ENCODE measurements at places on chromosomes 6 and 20.

GRCh38 chr6:128558924-128559323, 38.5 kb upstream of the PTPRK start:
- no peak for DNase-seq

DNA sequence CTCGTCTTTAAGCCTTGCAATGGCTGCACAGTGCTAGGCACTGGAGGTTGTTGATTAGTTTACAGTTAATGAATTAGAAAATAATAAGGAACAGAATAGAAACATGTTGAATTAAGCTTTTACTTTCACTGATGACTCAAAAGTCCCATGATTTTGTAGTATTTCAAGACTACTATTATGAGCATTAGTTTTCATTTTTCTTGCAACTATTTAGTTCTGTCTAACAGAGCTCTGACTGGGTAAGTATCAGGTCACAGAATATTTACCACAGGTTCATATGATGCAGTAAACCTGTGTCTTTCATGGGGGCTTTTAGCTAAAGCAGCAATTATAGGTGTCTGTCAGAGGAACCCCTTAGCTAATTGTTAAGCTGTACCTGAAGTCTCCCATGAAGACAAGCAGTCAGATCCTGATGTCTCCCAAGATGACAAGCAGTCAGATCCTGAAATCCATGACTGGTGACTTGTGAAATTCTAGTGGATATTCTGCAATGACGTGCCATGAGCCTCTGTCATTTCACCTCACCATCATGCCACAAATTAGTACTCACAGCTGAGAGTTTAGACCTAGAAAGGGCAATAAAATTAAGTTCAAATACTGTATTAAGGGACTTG, 8.2 kb upstream of the GPR31 start:
- DNase-seq = no peak

GRCh38 chr6:44642870-44643522, 255.5 kb downstream of the CDC5L start:
- no peak for DNase-seq

DNA sequence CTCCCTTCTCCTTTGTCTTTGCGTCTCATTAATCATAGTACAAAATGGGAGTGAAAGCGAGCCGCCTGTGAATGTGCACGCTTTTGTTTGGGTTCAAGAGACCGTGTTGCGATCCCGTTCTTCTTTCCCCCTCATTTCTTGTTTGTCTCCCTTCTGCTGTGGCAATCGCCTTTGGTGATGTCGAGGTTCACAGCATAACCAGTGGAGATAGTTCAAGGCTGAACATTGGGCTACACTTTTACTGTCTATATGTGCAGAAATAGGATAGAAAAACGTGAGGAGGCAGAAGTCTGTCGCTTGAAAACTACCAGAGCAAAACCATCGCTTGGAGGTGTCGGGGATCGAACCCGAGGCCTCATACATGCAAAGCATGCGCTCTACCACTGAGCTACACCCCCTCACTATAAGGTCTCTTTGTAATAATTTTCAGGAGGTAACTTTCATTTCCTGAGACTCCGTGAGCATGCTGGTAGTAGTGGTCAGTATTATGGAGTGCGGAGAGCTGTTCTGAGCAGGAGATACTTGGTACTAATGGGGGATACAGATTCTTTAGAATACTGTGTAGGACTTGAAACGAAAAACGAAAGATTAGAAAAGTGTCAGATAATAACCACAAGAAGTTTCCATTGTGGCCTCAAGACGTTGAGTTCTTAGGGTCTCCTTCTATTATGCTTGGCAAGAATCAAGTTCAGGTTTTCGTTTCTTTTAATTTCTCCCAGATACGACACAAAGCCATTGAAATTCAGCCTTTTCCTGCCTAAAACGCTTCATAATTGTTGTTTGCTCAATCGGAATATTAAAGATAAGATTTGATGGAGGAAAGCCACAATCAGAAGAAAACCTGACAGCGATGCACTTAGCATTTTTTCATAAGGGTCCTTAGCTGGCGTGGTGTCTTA, 106.6 kb downstream of the TRIM27 start:
- no peak for DNase-seq

DNA sequence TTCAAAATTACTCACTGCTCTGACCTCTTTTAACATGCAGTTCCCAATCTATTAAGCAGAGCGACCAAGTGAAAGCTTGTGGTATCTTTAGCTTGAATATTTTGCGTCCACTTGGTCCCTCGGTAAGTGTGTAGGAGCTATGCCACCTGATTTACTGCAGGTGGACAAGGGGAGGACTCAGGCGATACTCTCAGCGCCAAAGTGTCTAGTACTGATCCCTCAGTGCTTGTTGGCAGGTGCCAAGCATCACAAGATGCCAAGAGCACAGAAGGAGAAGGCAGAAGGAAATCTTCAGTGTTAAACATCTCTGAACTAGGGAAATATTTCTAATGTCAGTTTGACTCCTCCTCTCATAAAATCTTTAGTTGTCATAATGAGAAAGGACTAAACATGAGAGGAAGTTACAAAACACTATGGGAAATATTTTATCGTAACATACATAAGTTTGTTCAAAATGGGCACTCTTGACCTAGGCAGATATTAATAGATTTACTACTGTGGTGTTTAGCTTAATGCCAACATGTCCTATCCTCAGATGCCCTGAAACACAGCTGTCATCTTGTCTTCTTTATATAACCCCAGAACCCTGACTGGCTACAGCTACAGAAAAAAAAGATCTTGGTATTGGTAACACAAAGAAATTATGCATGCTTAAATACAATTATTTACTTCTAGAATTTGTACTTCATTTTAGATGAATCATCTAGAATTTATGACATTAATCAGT, 19.5 kb downstream of the NHLRC1 start:
- no peak for DNase-seq

- no peak for DNase-seq
Measured at GRCh38 chr6:5580736-5581581, 319.6 kb downstream of the FARS2 start.

DNA sequence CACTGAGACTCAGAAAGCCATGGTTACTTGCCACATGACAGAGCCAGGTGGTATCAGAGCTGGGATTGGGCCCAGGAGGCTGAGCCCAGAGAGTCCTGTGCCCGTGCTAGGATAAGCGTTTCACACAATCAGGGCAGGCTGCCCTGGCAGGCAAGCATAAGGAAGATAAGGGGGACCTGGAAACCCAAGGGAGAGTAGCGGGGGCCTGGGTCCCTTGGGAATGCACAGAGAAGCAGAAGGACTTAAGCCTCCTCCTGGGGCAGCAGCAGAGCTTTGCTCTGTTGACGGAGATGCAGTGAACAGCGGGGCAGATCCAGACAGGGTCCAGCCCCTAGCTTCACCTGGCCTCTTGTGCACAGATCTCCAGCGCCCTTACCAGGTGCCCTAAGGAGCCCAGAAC, 8.7 kb downstream of the TRIB3 start:
- DNase-seq = no peak

DNA sequence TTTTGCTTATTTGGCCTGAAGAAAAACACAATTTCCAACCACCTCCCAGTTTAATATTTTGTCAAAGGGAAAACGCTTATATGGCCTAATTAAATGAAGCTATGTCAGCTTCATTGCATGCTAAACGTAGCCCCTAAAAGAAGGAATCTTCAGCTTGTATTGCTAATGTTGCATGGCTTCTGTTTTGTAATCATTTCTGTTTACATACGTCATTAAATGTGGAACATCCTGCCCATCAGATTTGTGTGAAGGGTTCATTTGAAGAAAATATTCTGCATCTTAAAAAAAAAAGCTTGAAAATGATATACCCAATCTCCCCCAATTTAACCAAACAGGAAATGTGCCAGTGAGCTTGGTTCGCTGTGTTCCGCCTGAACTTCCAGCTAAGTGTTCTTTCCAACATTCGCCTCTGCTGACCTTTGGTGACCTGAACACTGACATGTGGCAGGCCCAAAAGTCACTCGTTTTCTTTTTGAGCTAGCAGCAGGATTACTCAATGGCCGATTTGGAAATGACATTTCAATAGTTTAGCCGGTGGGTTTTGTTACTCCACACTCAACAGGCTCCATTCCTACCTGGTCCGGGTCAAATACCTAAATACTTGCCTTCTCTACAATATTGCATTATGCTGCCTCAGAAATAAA, 12.7 kb upstream of the SIRT5 start:
- no peak for DNase-seq

DNA sequence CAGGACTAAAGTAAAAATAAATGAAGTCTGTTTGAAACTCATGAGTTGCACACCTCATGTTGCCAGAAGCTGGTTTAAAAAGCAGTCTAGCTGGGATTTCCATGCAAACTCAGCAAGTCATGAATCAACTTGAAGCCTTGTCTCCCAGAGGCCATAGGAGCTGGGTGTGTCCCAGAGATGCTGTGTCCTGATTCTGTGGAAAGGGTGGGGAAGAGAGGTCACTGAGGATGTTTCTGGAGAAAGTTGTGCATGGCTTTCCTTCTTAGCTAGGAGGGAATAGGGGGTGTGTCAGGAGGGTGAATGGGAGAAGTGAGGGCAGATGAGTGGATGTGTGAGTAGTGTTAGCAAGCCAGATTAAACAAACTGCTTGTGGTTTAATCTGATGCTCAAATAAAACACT, 111.3 kb downstream of the ADAT2 start:
- no peak for DNase-seq

DNA sequence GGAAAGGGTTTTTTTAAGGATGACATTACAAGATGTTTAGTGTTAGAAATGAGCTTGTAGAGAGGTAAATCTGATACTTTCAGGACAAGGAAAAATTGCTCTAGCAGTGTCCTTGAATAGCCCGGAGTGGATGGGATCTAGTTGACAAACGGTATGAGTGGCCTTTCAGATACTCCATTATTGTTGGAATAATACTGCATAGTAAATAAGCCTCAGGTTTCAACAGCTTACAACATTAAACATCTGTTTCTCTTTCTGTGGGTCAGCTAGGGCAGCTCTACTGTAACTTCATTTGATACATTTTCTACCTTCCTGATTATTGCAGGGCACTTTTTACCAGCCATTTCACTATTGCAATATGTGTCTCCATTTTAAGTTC, 118.0 kb downstream of the B3GAT2 start:
- no peak for DNase-seq

DNA sequence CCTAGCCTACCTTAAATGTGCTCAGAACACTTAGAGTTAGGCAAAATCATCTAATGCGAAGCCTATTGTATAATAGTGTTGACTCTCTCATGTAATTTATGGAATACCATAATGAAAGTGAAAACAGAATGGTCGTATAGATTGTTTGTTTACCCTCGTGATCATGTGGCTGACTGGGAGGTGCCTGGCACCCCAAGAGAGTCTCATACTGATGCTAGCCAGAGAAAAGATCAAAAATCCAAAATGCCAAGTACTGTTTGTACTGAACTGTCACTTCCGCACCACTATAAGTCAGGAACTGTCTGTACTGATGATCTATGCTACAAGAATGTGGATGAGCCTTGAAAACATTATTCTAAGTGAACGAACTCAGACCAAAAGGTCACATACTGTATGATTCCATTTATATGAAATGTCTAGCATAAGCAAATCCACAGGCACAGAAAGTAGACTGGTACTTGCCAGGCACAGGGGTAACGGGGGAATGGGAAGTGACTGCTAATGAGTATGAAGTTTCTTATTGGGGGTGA, 22.4 kb downstream of the ZMYND8 start:
- DNase-seq = no peak

DNA sequence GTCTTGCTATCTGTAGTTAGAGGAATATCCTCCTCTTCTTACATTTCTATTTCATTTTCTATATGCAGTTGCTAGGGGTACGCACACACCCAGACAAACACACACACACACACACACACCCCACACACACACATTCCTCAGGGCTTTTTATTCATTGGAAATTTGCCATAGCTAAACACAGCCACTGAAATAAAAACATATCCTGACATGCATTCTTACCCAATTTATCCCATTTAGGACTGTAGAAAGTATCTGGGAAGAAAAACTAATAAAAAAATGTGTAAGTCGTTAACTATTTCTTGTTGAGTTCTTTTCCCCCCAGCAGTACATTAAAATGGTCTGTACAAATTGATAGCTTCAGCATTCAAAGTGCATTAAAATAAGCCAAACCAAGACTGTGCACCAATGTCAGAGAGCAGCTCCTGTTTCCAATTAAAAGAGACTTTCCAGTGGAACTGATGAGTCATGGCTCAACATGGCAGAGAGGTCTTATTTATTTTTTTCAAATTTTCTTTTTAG, 357.9 kb upstream of the AGPAT4 start:
- DNase-seq = no peak

DNA sequence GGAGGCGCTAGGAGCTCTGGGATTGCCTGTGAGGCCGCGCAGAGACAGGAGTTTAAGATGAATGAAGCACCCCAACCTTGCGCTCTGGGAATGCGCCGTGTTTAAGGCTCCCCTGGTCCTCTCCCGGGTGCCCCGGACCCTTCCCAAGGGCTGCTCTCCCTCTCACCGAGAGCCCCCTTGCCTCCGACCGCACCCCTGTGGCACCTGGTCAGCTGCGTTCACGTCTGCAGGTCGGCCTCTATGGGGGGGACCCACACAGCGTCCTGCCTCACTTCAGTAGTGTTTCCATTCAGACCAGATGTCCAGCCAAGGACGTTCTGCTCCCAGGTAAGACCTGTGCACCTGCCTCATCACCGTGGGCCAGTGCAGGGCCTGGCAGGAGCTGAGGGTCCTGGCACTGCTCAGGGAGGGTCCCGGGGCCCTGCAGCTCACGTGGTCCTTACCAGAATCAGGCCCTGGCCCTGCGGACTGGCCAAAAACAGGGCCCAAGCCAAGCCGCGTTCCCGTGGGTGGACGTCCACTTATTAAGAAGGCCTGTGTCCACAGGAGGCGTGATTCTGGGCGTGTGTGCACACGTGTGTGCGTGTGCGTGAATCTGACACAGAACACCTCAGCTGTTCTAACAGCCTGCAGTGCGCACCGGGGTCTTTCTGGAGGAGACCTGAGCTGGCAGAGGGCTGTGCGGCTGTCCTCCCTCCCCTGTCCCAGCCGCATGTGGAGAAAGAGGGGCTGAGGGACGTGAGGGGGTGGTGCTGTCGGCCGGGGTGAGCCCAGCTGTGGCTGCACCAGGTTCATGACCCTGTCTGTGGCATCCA, 79.9 kb upstream of the BHLHE23 start:
- no peak for DNase-seq

- no peak for DNase-seq
Measured at GRCh38 chr20:1563598-1563997, 6.1 kb upstream of the SIRPD start.

GRCh38 chr6:128249429-128249828, 271.0 kb downstream of the PTPRK start:
- DNase-seq = no peak

DNA sequence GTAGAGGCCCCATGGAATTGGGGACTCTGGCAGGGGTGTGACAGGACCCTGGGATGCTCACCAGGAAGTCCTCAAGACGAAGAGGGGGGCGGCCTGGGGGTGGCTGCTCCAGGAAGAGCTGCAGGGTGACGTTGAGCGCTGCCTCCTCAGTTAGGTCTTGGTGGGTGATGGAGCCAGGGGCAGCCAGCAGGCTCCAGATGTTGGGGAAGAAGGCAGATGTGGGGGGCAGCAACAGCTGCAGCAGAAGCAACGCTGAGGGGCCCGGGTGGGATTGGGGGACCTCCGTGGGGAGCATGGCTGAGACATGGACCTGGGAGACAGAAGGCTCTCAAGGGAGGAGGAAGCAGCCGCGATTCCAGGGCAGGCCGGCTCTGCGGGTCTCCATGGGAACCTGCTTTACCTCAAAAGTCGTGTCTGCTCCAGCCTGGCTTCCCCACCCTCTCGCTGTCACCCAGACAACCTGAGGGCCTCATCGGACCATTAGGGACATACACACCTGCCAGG, 591 bp downstream of the VWA7 start:
- DNase-seq = no peak
